Heart left ventricle (tissue), 16 donors: ENCODE measurements at places on chromosomes 2 and 18. TPM values are rescaled to one million over a fixed set of nuclear protein-coding genes. Genes with fewer than 3 reads are reported as not detected.

GRCh38 chr2:138276339-138276738 is 225.2 kb upstream of the SPOPL start:
- DNase-seq: no peak
- H3K4me3 ChIP-seq: no peak overlapping the region
- no peaks in the 10 kb centered on the region for H3K27me3 ChIP-seq
- no peaks in the 10 kb centered on the region for H3K4me1 ChIP-seq

The ASNSD1 gene
- total RNA-seq: 26.3 TPM

- H3K27me3 ChIP-seq: no peaks in the 10 kb centered on the region
- peaks cover 12% of the 10 kb centered on the region for H3K4me1 ChIP-seq
- DNase-seq: no peak
- H3K4me3 ChIP-seq: no peak overlapping the region
- H3K27ac ChIP-seq: no peak overlapping the region
Observed at GRCh38 chr2:33518929-33519328, 42.5 kb downstream of the RASGRP3 start.

- peaks cover 46% of the 10 kb centered on the region for H3K4me1 ChIP-seq
- H3K27ac ChIP-seq: no peak overlapping the region
- H3K27me3 ChIP-seq: no peaks in the 10 kb centered on the region
- DNase-seq: no peak
Observed at GRCh38 chr2:160224507-160224906, 24.4 kb upstream of the ITGB6 start.

DNA sequence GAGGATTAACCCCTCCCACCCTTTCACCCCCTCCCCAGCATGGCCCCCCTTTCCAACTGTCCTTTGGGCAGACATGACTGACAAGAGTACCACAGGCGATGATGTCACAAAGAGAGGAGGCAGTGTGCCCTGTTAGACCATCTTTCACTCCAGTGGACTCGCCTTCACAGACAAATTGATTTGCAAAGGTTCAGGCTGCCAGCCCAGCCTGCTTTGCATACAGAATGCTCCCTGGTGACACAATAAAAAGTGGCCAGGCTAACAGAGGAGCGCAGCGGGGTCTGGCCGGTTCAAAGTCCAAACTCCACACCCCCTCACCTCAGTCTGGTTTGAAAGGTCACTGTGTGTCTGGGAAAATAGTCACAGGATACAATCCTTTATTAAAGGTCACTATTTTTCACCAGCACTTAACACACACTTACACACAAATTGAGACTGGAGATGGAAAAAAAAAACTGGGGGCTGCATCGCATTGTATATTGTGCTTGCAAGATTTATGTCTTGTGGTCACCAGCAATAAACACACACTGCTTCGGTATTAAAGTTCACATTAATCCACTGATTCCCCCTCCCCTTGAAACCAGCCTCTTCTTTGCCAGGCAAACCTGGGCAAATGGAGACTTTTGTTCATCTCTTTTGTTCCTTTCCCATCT is 236.9 kb downstream of the BCL11A start:
- no peak overlapping the region for H3K4me3 ChIP-seq
- H3K27me3 ChIP-seq: no peaks in the 10 kb centered on the region
- no peak overlapping the region for H3K27ac ChIP-seq
- H3K4me1 ChIP-seq: peaks cover 5% of the 10 kb centered on the region

DNA sequence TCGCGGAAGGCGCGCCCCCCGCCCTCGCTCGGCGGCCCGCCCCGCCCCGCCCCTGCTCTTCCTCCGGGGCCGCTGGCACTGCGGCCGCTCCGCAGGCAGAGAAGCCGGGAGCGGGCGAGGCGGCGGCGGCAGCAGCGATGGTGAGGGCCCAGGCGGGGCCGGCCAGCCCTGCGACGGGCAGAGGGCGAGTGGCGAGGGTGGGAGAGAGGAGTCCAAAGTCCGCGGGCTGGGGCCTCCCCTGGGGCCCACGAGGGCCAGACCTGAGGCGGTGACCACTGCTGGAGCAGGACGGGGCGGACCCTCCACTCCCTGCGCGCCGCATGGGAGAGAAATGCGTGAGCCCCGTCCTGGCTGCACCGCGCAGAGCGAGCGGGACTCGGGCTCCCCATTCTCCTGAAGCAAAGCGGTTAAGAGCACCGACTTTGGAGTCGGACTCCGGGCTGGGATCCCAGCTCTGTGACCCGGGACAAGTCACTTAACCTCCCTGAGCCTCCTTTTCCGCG is at the start of gene VAMP5:
VAMP5 (plus strand) TSS at position 78 of the 503 bp plus-strand sequence; CDS start at position 138, 60 bp downstream.
- no peaks in the 10 kb centered on the region for H3K27me3 ChIP-seq
- H3K27ac ChIP-seq: peak within 1 kb of the TSS; percentile 97
- no peaks in the 10 kb centered on the region for H3K36me3 ChIP-seq
- peaks cover 7% of the 10 kb centered on the region for H3K4me1 ChIP-seq
- DNase-seq: peak; percentile 50

DNA sequence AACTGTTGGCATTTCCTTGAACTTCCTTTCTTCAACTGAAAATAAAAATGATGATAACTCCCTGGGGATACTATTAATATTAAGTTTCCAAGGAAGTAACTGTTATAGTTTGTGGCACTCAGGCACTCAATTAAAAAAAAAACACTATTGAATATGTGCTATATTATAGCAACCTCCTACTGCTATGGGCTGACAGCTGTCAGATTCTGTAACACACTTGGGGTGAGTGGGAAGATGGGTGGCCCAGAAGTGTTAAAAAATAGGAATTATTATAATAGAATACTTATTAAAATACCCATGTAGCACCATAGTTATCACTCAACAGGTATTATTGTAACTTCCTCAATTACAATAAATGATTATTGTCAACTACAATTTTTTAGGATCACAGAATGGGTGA is 130.9 kb downstream of the RNF152 start:
- DNase-seq: no peak

GRCh38 chr18:404061-404636 is 96.4 kb downstream of the COLEC12 start:
- DNase-seq: no peak
- no peaks in the 10 kb centered on the region for H3K36me3 ChIP-seq
- H3K4me3 ChIP-seq: no peak overlapping the region
- H3K4me1 ChIP-seq: no peaks in the 10 kb centered on the region
- H3K27me3 ChIP-seq: no peaks in the 10 kb centered on the region

DNA sequence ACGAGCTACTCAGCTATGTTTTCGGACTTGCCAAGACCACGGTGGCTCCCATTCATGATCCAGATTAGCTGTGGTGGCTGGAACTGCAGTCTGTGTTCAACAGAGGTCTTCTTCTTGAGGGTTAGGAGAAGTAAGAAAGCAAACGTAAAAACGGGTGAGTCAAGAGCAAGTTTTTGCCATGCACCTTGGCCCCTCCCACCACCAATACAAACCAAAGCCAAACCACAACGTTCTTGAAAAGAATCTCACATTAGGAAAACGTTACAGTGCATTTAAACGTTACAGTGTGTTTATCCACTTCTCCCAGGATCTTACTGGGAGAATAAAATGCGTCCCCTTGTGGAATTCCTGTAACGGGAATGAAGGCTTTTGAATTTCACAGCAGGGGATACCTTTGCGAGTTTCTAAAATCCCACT is 725 bp downstream of the FBXO48 start:
- H3K4me1 ChIP-seq: peaks cover 18% of the 10 kb centered on the region
- H3K27me3 ChIP-seq: no peaks in the 10 kb centered on the region
- H3K27ac ChIP-seq: peak overlapping the region; percentile 90
- no peaks in the 10 kb centered on the region for H3K36me3 ChIP-seq
- peak overlapping the region; percentile 80 for H3K4me3 ChIP-seq

- H3K27ac ChIP-seq: no peak overlapping the region
- H3K27me3 ChIP-seq: no peaks in the 10 kb centered on the region
- no peak for DNase-seq
- H3K36me3 ChIP-seq: no peaks in the 10 kb centered on the region
- H3K4me3 ChIP-seq: no peak overlapping the region
- H3K4me1 ChIP-seq: no peaks in the 10 kb centered on the region
Observed at GRCh38 chr2:143333168-143333791, 204.1 kb downstream of the ARHGAP15 start.

- no peak overlapping the region for H3K27ac ChIP-seq
- peaks cover 9% of the 10 kb centered on the region for H3K4me1 ChIP-seq
- no peak overlapping the region for H3K4me3 ChIP-seq
- peaks cover 12% of the 10 kb centered on the region for H3K36me3 ChIP-seq
- H3K27me3 ChIP-seq: no peaks in the 10 kb centered on the region
Observed at GRCh38 chr2:181058378-181059269, 78.2 kb downstream of the UBE2E3 start.

The EFR3B gene
- 13.8 TPM for total RNA-seq

The KRTCAP3 gene
- total RNA-seq: not detected

DNA sequence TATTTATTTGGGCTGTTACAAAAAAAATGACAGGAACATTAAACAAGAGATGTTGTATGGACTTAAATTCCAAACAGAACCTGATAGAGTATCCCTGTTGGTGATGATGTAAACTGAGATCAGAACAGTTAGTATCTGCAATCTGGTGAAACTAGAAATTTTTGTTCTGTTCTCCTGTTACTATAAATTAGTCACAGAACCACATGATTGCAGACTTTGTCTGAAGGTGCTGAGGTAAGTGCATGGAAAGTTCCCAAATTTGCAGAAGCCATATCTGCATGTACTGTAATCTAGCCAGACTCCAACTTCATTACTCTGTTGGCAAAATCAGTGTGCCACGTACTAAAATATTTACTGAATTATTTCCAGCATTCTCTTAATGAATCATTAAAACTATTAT is 516.3 kb upstream of the FSIP2 start:
- H3K27me3 ChIP-seq: no peaks in the 10 kb centered on the region
- no peak overlapping the region for H3K4me3 ChIP-seq
- DNase-seq: no peak
- H3K36me3 ChIP-seq: no peaks in the 10 kb centered on the region
- H3K27ac ChIP-seq: no peak overlapping the region

- H3K4me1 ChIP-seq: peaks cover 27% of the 10 kb centered on the region
- DNase-seq: no peak
Observed at GRCh38 chr2:86280191-86280667, 57.2 kb downstream of the REEP1 start.

DNA sequence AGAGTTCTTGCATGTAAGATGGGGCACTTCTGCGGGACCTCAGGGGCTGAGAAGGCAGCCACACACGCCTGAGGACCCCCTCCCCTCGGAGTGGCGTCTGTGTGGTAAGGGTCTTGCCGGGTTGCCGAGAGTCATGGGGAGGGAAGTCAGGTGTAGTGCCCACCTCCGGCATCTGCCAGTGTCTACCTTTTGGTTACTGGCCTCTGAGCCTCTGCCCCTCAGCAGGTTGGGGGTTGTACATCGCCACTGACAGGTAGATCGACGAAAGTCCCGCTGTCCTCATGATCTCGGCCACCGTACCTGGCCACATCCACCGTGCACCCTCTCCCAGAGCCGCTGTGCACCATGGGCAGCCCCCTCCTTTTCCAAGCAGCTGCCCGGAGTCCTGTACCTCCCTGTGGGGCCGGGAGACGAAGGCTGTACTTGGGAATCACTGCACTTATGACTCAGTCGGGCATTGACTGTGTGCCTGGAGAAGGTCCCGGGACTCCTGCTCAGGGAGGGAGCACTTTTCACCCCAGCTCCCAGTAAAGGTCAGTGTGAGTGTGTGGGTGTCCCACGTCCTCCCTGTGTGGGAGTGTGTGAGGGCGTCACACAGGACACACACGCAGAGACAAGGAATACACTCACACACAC is 332.4 kb upstream of the MYT1L start:
- H3K27me3 ChIP-seq: no peaks in the 10 kb centered on the region
- no peaks in the 10 kb centered on the region for H3K4me1 ChIP-seq
- no peak overlapping the region for H3K27ac ChIP-seq
- no peak overlapping the region for H3K4me3 ChIP-seq
- no peak for DNase-seq

DNA sequence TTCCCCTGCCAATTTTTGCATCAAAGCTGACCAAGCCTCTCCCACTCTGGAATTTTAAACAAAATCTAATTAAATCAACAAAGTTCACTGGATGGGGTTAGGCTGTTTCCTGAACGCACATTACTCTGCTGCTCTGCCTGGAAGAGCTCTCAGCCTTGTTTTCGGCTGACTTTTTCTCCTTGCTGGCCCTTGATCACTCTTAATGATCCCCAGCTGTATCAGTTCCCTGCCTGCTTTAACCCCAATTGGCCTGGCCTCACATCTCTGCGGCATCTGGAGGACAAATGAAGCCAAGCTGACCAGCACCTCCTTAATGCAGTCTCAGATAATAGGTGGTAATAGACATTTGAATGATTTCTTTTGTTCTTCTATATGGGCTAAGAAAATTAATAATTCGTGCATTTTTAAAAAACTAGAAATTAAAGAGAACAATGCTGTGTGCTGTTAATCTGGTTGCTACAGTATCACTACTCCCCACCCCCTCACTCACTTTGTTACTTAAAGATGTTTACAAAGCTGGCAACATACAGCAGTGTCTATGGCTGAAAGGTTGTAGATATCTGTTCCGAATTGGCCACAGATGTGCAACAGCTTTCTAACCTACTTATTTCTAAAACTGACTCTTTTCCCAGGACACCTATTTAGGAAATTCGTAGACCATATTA is 415.2 kb upstream of the KCNH7 start:
- H3K4me1 ChIP-seq: no peaks in the 10 kb centered on the region
- no peak for DNase-seq
- no peaks in the 10 kb centered on the region for H3K27me3 ChIP-seq
- H3K27ac ChIP-seq: no peak overlapping the region

The IL1F10 gene
- not detected for total RNA-seq

The SULT1C2 gene
- total RNA-seq: 0.16 TPM

GRCh38 chr2:190862571-190862991 is 18.0 kb upstream of the GLS start:
- H3K36me3 ChIP-seq: no peaks in the 10 kb centered on the region
- H3K27me3 ChIP-seq: no peaks in the 10 kb centered on the region
- peaks cover 8% of the 10 kb centered on the region for H3K4me1 ChIP-seq
- DNase-seq: no peak

The CPLX4 gene
- not detected for total RNA-seq

The SLC14A1 gene
- total RNA-seq: 19.4 TPM

DNA sequence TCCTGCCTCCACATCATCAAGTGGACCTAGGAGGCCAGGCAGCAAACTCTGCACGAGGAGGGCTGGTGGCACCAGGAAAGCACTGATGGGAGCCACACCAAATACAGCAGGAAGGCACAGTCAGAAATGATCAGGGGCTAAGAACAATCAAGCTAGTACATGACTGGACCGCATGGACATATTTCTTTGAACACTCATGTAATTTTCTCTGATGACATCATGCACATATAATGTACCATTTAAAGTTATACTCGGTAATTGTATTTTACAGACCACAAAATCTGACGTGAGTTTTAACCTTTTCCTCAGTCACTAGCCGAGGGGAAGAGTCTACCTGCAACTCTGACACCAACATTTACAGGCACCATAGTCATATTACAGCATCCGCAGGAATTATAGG is 76.7 kb downstream of the XDH start:
- no peaks in the 10 kb centered on the region for H3K36me3 ChIP-seq
- no peak for DNase-seq
- H3K27ac ChIP-seq: no peak overlapping the region
- H3K4me1 ChIP-seq: no peaks in the 10 kb centered on the region
- H3K27me3 ChIP-seq: no peaks in the 10 kb centered on the region

The PDE11A gene
- 0.77 TPM for total RNA-seq

The SOWAHC gene
- total RNA-seq: 3.7 TPM

GRCh38 chr18:63297687-63298399 is 21.7 kb downstream of the BCL2 start:
- H3K4me1 ChIP-seq: peaks cover 21% of the 10 kb centered on the region
- no peak overlapping the region for H3K27ac ChIP-seq
- no peak for DNase-seq
- H3K36me3 ChIP-seq: no peaks in the 10 kb centered on the region
- no peaks in the 10 kb centered on the region for H3K27me3 ChIP-seq

The C2orf42 gene
- total RNA-seq: 14.9 TPM

- no peaks in the 10 kb centered on the region for H3K4me1 ChIP-seq
- DNase-seq: no peak
- no peak overlapping the region for H3K4me3 ChIP-seq
- H3K36me3 ChIP-seq: no peaks in the 10 kb centered on the region
- H3K27ac ChIP-seq: no peak overlapping the region
- no peaks in the 10 kb centered on the region for H3K27me3 ChIP-seq
Observed at GRCh38 chr2:206989311-206989710, 50.0 kb downstream of the CPO start.

The LAMA1 gene
- 1.0 TPM for total RNA-seq
